ENCODE measurements at places on chromosomes 4 and X. TPM values are rescaled to one million over a fixed set of nuclear protein-coding genes. Genes with fewer than 3 reads are reported as not detected.

The ETNPPL gene
- not detected for total RNA-seq

DNA sequence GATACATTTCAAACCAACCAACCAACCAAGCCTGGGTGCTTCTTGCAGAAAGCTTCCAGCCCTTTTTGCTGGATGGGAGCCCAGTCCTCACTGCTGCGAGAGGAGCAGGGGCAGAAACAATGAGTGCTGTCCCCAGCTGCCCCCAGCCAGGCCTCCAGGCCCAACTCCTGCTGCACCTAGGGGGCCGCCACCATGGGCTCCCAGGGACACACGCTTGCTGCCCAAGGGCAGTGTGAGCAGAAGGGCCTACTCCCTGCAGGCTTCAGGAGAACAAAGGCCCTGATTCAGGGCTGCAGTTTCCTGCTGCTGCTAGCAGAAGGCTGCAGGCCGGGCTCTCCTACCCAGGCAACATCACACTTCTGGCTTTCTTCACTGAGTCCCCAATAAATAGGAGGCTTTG lies 37.7 kb upstream of the ENPP6 start:
- ATAC-seq, result no peak

- no peak for ATAC-seq
These were observed 103.3 kb downstream of the DCLK2 start for GRCh38 chr4:150181536-150181935.

DNA sequence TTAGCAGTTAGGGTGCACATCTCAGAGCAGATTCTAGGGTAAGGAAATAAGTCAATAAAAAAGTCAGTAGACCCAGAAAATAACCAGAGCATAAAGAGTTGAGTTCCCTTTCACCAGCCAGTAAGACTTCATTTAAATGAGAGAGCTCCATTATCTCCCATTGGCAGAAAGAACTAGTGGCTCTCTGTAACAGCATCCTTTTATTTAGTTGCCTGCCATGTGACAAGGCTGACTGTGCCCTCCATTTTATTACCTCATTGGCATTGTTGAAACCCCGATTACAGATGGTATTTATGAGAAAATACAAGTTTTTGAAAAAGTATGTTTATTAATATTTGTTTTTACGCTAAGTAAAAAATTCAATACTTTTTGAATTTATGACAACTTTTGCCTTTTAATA lies 859.5 kb upstream of the NDST4 start:
- no peak for ATAC-seq

DNA sequence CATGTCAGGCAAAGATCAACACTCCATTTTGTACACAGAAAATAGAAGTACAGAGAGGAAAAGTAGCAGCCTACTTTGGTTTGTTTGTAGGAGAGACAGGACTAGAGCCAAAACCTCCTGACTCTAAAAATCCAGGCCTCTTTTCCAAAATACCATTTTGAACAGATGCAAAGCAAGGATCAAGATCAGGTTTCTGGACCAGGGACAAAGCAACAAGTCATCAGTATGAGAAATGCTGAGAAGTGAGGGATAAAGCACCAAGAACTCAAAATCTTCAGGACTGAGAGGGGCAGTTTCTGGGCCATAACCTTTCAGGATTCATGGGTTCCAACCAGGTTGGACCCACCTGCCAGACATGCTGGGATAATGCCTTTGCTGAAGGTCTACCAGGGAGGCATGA lies 36.6 kb upstream of the MBTPS2 start:
- ATAC-seq, result no peak

GRCh38 chr4:125303058-125303457 lies 11.7 kb upstream of the FAT4 start:
- no peak for ATAC-seq

The KDM6A gene
- total RNA-seq, result 33.1 TPM

DNA sequence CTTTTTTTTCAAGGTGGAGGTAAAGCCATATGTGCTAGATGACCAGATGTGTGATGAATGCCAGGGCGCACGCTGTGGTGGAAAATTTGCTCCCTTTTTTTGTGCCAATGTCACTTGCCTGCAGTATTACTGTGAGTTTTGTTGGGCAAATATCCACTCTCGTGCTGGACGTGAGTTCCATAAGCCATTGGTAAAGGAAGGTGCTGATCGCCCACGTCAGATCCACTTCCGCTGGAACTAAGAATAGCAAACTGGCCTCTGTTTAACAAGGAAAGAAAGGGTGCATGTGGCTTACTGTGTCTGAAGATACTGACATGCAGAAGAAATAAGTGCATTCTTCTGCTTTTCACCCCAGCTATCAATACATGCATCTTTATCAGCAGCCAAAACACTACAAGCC lies 63.9 kb downstream of the CPEB2 start:
- no peak for ATAC-seq

DNA sequence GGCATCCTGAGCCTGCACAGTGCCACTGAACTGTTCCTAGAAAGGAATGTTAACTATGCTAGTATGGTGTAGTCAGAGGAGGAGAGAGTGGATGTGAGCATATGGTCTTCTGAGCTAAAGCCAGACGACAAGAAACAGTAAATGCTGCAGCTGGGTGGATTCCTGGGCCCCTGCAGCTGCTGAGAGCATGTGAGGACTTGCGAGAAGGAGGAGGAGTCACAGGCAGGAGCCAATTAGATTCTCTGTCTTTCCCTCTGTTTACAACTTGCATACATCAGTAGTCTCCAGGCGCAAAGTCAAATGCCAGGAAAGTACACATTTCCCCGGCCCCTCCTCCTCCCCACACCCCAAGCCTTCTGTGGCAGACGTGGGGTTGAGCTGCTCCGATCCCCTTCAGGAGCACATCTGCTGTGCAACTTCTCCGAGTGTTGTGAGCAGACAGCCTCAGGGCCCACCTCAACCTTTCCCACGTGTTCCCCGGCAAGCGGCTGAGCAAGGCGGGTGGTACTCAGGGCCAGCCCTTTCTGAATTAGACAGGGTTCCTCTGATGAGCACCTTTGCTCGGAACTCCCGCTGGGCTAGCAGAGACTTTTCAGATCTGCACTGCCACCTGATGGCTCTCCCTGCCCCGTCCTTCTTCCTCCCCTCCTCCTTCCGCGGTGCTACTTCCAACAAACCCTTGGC lies 108.7 kb upstream of the ATP6AP2 start:
- peak; percentile 16 for ATAC-seq

All from activated T-helper 17 cell treated with anti-CD3 and anti-CD28 coated beads, Interleukin-2, amount 50 U/mL, for 72 hours (primary cell).